GM03348 (cell line): ENCODE measurements at places on chromosomes 2 and 18.

GRCh38 chr18:58902961-58903360 lies 38.3 kb downstream of the ZNF532 start:
- DNase-seq, result no peak

DNA sequence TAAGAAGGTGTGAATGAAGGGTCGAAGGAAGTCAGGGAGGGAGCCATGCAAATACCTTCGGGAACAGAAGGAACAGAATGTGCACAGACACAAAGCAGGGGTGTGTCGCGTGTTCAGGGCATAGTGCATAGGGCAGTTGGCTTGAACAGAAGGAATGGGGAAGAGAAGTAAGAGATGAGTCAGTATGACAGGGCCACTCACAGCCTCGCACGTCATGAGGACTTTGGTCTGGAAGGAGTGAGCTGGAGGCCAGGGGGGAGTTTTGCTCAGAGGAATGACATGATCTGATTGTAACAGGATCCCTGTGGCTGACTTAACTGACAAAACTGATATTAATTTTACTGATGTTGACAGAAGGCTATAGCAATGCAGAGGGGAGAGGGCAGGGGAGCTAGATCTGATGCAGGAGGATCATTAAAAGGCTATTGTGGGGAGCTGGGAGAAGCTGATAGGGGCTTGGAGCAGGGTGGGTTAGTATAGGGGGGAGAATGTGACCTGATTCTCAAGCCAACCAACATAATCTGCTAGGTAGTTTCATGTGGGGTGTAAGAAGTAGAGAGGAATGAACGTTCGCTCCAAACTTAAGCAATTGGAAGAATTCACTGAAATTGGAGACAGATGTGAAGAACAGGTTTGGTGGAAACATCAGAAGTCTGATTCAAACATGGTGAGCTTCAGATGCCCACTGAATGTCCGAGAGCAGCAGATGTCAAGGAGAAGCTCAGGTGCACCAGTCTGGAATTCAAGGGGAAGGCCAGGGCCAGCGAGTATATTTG lies 60.4 kb upstream of the COPS8 start:
- DNase-seq, result peak; percentile 62

- DNase-seq, result no peak
Measured at GRCh38 chr2:187912950-187913349, 358.7 kb upstream of the TFPI start.

DNA sequence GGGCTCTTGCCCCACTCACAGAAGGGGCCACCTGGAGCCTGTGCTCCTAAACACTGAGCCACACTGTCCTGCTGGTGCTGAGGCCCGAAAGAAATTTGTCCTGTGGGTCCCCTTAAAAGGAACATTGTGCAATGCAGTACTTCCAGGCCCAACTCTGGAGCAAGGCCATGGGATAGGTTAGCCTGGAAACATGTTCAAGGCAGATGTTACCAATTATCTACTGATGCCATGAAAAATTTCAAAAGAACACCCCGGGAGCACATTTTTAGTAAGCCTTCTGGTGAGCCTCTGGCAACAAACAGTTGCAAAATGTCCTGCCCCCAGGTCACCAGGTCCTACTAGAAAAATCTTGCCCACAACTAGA lies 12.3 kb upstream of the PTMA start:
- peak; percentile 84 for DNase-seq
